CD4-positive, alpha-beta T cell treated with Interleukin-6 for 4 hours (primary cell): ENCODE measurements at places on chromosomes 5 and 9.
A peak's percentile ranks its signal among the peaks of the same experiment; 100 is the strongest.

- no peak for DNase-seq
These were observed 102.8 kb downstream of the MRPS30 start for GRCh38 chr5:44911501-44911900.

DNA sequence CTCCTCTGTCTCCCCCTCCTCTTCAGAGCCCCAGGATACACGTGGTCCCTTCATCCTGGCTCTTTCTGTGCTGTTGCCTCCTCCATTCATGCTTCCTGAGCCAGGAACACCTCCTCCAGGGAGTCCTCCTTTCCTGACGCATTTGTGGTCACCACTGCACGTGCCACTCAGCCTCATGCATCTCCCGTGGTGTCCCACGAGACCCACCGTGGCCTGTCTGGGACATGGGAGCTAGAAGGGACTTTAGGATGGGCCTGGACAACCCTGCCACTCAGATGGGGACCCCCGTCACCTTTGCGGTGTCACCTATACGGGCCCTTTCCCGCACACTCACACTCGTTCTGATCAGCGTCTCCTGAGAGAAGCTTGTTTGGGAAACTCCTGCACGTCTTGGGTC, 6.7 kb downstream of the GLIPR2 start:
- DNase-seq: no peak

DNA sequence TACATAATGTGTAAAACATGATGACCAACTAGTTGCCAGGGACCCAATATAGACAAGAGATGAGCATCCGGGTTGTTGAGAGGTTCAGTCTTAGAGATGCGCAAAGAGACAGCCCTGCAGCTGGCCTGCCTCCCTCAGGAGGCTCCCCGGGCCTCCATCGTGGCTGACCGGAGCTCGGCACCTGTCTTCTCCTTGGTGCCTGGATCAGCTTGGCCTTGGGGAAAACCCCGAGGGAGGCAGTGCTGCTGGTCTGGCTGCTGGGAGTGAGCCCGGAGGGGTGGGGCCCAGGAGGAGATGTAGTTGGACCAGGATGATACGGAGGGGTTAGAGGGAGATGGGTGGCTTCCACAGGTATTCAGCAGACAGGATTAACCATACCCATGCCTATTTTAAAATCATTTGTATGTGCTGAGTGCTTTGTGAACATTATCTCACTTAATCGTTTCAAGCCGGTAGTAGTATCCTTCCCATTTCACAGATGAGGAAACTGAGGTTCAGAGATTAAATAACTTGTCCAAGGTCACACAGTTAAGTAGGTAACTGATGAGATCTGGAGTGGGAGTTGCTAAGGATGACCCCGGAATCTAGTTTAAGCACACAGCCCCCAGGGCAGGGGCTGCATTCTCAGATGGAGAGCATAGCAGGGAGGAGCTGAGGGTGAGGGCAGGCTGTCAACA, 173.8 kb downstream of the COL23A1 start:
- no peak for DNase-seq

DNA sequence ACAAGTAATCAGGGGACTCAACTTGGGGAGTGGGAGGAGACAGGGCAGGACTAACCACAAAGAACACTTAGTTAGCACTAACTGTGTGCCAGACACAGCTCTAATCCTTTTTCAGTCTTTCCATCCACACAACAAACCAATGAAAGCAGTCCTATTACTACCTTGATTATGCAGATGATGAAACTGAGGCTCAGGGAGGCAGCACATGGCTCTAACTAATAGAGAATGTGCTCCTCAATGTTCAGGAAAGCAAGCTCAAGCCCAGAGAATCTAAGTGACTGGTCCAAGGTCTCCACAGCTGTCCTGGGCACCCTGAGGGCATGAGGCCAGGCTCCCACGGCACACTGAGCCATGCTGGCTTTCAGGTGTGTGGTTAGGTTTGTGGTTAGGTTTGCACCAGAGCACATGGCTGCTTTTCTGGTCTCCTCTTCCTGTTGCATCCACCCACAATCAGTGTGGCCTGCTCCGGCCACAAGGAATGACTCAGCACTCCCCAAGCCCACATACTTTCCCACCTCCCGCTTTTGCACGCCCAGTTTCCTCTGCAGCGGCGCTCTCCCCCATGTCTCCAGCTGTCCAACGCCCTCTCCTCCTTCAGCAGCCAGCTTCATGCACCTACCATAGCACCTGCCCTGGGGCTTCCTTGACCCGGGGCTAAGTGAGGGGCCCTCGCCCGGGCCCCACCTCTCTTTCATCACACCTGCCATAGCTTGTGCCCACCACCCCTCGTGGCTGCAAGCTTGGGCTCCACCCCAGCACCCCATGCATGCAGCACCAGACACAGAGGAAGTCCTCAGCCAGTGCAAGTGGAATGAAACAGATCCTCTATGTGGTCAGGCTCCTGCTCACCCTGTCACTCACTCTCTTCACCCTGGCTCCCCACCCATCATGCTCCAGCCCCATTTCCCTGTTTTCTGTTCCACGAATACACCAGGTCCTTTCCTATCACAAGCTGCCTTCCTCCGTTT, 133.1 kb downstream of the GABBR2 start:
- no peak for DNase-seq

- no peak for DNase-seq
These were observed 53.6 kb downstream of the PDCD1LG2 start for GRCh38 chr9:5563886-5564285.

DNA sequence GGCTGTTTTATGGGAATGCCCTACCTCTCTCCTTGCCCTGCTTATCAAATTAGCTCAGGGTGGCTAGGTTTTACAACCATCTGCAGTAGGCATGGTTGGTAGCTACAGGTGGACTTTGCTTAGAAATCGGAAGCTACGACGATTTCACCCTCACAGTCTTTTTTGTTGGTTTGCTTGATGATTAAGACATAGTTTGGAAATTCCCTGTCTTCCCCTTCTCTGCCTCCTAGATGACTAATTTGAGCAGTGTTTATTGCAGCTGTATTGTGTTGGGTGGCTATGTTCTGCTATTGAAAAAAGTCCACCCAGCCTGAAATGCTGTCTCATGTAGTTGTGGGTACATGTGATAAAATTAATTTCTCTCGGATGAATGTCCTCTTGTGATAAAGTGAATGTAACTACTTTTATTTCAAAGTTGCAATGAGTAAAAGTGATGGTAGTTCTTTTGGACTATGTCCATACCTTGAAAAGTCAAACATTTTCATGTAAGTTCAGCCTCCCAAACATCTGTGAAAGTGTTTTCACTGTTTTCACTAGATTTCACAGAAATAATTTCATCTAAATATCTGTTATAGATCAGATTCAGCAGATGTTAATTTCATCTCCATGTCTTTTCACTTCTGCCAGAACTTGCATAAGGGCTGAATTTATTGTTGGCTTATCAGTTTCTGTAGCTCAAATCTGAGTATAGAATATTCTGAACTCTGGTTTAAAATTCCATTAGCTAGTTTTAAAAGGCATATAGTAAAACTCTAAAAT, 37.3 kb upstream of the FYB1 start:
- DNase-seq: peak; percentile 18

- no peak for DNase-seq
These were observed 342.3 kb downstream of the MED10 start for GRCh38 chr5:6036006-6036405.

- DNase-seq: no peak
These were observed 61.8 kb downstream of the COX7C start for GRCh38 chr5:86679529-86679928.

GRCh38 chr5:82335806-82336205, 57.7 kb upstream of the RPS23 start:
- no peak for DNase-seq

DNA sequence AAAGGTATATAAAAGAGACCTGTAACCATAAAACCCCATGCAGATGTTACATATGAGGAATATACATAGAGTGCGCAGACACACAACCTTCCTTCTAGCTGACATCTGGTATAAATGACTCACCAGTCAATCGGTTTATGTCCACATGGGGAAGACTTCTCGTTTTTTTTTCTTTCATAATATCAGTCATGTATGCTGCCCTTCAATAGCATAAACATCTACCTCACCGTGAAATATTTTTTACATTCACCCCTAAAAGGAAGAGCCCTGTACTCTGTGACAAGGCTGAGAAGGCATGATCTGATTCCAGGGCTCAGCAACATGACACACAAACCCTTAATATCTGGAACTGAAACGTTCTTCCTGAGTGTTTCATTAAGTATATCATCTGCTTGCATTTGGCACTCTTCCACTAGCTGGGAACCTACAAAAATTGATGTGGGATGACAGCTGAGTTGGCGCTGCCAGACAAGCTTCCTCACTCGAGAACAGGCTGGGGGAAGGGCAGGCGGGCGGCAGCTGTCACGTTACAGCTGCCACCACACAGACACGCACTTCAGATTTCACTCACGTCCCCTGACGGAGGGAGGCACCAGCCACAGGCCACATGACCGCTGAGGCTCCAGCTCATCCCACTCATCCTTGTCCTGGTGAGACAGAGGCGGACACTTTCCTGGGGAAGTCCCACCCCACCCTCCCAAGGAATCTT, 74.2 kb downstream of the SHB start:
- no peak for DNase-seq

GRCh38 chr5:4553978-4554377, 586.2 kb upstream of the ADAMTS16 start:
- DNase-seq: no peak

- DNase-seq: no peak
These were observed 65.9 kb downstream of the PRDM6 start for GRCh38 chr5:123154886-123155445.

DNA sequence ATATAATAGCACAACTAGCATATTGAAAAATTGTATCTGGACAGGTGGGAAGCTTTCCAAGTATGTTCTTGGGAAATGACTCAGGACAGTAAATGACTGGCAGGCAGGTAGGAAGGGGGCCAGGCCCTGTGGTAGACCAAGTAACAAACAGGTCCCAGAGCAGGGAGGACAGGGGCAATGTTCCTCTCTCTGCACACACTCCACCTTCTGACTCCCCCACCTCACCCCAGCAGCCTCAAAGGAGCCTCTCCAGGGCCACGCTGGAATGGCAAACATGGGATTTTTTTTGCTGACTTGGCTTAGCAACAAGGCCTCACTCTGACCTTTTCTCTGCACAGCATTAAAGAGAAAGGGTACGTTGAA, 31.1 kb upstream of the IQGAP2 start:
- DNase-seq: no peak

GRCh38 chr9:3261484-3261883, 264.3 kb downstream of the RFX3 start:
- DNase-seq: no peak

DNA sequence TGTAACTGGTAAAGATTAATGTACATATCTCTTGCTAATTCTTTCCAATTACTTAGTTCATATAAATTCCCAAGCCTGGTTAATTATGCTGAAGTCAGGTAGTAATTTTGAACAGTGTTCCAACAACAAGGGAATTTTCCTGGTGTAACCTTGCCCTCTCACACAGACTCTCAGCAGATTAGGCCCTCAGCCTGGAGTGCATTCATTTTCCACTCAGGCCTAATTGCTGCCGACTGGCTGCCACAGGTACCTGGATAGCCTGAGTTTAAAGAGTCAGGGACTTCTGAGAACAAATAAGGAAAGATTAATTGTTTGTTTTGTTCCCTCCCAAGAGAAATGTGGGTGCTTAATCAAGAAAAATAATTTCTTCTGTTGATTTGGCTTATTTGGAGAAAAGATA, 71.4 kb downstream of the PPIC start:
- no peak for DNase-seq

DNA sequence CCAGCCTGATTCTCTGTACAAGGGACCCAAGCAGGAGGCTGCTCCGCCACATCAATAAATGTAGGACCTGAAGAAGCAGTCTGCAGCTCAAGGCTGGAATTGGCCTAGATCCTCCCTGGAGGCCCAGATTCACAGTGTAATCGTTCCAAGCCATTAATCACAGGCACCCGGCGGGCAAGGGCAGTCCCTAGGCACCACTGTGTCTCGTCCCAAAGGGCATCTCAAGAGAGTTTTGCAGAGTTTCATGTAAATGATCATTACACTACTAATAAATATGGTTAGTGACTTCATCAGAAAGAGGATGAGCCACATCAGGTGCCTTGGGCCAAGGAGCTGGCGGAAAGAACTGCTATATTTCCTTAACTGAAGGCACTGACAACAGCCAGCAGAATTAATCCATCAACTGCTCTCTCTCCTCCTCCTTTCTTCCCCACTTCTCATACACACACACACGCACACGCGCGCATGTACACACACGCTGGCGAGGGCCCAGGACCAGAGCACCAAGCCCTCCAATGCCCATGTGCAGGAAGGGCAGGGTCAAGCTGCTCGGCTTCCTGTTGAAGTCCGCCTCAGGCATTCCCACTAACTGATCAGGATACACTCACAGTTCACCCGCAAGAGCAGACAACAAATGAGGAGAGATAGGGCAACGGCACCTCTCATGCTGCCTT, 33.9 kb downstream of the GNAQ start:
- DNase-seq: no peak

DNA sequence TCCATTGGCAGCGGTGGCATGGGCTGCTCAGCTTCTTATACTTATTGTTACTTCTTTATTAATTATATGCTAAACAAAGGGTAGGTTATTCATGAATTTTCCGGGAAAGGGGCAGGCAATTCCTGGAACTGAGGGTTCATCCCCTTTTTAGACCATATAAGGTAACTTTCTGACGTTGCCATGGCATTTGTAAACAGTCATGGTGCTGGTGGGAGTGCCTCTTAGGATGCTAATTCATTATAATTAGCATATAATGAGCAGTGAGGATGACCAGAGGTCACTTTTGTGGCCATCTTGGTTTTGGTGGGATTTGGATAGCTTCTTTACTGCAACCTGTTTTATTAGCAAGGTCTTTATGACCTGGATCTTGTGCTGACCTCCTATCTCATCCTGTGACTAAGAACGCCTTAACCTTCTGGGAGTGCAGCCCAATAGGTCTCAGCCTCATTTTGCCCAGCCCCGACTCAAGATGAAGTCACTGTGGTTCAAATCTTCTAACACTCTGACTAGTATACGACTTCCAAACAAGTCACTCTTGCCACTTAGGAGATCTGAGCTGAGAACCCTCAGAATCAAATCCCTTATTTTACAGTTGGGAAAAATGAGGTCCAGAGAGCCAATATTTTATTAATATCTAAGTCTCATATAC, 237.5 kb downstream of the TRIM32 start:
- no peak for DNase-seq

GRCh38 chr5:142104491-142104890, 4.1 kb upstream of the NDFIP1 start:
- peak; percentile 41 for DNase-seq

DNA sequence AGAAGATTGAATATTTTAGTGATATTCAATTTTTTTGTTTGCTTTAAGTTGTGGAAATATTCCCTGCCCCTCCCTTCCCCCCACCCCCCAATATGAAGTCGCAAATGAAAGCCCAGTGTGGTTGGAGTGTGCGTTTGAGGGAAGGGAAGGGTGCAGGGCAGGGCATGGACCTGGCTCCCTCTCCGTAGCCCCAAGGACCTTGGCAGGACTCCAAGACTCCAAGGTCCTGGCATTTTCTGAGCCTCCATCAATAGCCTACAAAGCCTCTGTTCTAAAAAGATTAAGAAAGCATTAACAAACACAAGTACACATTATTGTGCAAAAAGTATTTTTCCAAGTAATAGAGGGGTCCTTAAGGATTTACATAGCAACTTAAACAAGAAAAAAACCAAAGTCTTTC, 38.8 kb upstream of the PTPN3 start:
- DNase-seq: no peak
